Cardiac muscle cell (in vitro differentiated cells and primary cell): ENCODE measurements at places on chromosomes 16 and 17.

DNA sequence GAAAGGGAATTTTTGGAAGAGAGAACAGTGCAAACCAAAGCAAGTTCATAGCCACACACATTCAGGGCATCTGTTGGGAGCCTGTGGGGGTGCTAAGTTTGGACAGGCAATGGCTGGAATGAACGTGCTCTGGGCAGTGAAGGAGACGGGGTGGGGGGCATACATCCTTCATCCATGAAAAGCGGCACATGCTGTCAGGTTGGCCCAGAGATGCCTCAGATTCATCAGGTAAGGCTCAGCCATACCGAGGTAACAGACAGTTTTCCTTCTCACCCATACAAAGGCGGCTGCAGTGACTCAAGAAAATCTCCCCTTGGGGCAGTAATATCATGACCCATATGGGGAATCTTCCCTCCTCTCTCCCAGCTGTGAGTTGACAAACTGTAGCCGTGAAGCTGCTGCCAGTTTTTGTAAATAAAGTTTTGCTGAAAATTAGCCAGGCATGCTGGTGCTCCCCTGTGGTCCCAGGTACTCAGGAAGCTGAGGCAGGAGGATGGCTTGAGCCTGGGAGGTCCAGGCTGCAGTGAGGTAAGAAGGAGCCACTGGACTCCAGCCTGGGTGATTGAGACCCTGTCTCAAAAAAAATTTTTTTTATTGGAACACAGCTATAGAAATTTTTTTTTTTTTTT is 9.2 kb upstream of the UBALD2 start:
- no peak for DNase-seq

GRCh38 chr17:12632785-12633184 is 32.9 kb upstream of the MYOCD start:
- DNase-seq, result no peak

DNA sequence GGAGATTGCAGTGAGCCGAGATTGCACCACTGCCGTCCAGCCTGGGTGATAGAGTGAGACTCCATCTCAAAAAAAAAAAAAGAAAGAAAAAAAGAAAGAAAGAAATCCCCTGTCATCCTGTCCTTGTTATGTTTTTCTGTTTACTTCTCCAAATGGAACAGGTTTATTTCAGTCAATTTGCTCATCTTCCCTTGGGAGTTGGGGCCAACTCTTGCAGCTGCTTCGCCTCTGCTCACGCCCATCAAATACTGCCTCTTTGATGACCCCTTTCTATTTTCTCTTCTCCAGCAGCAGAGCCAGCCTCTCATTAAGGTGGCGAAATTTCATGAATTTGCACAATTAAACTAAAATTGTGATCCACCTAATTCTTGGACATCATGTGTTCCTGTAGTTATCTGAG is 173.4 kb downstream of the ZNF18 start:
- no peak for DNase-seq

DNA sequence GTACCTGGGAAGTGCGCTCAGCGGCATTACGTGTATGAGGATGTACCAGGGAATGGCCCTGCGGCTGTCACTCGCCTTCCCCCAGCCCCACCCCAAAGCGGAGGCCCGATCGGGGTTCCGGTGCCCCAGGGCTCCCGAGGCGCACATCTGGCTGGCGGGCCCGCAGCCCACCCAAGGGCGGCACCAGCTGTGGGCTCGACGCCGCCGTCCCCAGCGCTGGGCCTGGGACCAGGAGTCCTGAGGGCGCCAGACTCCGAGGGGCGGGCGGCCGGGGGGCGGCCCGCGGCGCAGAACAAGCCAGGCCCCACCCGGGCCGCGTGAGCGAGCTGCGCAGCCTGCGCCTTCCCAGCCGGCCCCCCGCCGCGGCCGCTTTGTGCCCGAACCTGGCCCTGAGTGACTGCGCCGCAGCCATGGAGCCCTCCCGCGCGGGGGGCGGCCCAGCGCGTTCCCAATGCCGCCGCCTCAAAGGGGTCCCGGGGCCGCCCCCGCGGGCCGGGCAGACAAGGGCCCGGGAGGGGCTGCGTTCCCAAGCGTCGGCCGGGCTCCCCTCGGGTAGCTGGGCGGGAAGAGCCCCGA is 17.4 kb downstream of the ZNF423 start:
- no peak for DNase-seq
